GM19239 (cell line): ENCODE measurements at places on chromosomes 5 and 9.
A peak's percentile ranks its signal among the peaks of the same experiment; 100 is the strongest.

GRCh38 chr9:121596515-121596914, 54.9 kb upstream of the DAB2IP start:
- DNase-seq, result no peak

- peak; percentile 54 for DNase-seq
Observed at GRCh38 chr5:116576053-116576713, 1.6 kb upstream of the SEMA6A start.

- DNase-seq, result no peak
Observed at GRCh38 chr9:21153336-21154017, 11.8 kb upstream of the IFNW1 start.

GRCh38 chr9:127530206-127530941, 79.1 kb downstream of the LRSAM1 start:
- DNase-seq, result no peak

- DNase-seq, result no peak
Observed at GRCh38 chr5:171441246-171441791, 21.9 kb downstream of the FGF18 start.

DNA sequence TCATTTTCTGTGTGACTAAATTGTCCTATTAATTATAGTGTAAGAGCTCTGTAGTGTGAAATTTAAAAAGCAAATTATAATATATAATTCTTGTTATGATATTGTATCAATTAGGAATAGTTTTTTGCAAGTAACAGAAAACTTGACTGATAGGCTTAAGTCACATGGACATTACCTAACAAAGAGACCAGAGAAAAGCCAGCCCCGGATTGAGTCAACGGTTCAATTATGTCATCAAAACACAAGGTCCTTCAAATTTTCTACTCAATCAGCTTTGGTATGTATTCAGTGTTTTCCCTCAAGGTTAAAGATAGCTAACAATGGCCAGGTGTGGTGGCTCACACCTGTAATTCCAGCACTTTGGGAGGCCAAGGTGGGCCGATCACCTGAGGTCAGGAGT, 126.7 kb upstream of the PTGER4 start:
- DNase-seq, result no peak

DNA sequence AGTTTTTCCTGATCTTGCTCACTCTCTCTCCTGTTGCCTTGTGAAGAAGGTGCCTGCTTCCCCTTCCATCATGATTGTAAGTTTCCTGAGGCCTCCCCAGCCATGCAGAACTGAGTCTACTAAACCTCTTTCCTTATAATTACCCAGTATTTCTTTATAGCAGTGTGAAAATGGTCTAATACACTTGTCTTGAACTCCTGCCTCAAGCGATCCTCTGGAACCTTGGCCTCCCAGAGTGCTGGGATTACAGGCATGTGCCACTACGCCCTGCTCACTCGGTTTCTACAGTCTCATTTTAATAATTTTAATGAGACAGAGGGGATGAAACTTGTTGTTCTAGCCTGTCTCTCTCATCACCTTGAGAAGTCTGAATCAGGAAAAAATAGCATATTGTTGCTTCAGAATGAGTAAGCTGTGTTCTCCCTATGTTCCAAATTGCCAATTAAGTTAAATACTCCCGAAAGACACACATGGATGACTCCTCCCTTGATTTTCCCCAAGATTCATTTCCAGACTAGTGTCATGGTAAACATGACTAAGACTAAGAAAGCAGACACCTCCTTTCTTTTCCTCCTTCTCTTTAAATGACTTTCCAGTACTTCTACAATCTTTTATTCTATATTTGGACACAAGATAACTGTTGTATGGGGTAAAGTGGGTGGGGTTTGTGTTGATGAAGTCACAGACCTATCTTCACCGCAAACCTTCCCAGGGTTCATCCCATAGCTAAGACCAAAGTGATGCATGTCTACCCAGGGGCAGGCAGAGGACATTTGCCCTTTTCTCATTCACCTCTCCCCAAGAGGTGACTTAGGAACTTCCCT, 7.8 kb upstream of the DNAJC18 start:
- DNase-seq, result no peak

GRCh38 chr9:114998326-114998725, 67.9 kb upstream of the TNFSF8 start:
- DNase-seq, result no peak

- peak; percentile 23 for DNase-seq
Observed at GRCh38 chr5:17218353-17219005, 1.0 kb downstream of the BASP1 start.

GRCh38 chr5:96896806-96897205, 20.5 kb downstream of the ERAP2 start:
- no peak for DNase-seq

DNA sequence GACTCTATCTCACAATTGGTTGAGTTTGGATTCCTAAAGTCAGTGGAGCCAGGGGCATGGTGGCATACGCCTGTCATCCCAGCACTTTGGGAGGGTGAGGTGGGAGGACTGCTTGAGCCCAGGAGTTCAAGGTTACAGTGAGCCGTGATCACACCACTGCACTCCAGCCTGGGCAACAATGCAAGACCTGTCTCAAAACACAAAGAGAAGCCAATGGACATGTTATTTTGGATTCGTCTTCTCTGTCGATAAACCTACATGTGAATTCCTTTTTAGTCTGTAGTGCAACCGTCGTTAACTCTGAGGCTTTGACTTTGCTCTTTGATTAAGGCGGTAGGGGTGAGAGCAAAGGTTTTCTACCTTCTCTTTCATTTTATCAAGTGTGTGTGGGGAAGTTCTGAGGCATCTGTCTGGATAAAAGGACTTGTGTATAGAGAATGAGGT, 142.7 kb downstream of the KDM4C start:
- DNase-seq, result no peak

DNA sequence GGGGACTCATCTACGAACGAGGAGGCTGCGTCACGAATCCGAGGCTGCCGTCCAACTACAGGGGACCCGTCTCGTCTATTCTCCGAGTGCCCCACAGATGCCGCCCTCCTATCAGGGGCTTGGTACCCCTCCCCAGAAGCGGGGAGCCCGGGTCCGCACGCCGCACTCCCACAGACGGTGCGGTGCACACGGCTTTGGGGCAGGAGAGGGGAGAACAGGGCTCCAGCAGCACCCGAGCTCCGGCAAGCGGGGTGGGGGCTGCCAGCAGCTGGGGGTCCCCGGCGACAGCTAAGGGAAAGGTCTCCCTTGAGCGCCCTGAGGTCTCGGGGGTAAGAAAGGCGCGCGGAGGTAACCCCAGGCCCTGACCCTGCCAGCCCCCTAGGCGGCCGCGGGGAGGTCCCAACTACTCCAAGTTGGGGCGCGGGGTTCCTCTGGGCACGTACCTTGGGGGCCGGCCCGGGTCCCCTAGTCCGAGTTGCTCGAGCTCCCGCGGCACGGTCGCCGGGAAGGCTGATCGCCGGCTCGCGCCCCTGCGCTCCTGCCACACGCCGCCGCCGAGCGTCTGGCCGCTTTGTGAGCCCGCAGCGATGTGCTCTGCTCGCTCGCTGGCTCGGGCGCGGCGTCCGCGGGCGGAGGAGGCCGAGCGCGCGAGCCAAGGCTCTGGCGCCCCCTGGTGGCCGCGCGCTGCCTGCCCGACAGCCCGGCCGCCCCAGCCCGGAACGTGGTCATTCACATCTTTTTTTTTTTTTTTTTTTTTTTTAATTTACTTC, at the start of gene SPOCK1:
TSS of gene SPOCK1 (minus strand) at position 591 of the 770 bp plus-strand sequence.
- DNase-seq, result peak; percentile 95

GRCh38 chr9:10447036-10447435, 165.8 kb downstream of the PTPRD start:
- DNase-seq, result no peak

- no peak for DNase-seq
Observed at GRCh38 chr5:121315786-121316185, 535.9 kb upstream of the FTMT start.

- no peak for DNase-seq
Observed at GRCh38 chr5:151810449-151810848, 38.7 kb downstream of the G3BP1 start.

DNA sequence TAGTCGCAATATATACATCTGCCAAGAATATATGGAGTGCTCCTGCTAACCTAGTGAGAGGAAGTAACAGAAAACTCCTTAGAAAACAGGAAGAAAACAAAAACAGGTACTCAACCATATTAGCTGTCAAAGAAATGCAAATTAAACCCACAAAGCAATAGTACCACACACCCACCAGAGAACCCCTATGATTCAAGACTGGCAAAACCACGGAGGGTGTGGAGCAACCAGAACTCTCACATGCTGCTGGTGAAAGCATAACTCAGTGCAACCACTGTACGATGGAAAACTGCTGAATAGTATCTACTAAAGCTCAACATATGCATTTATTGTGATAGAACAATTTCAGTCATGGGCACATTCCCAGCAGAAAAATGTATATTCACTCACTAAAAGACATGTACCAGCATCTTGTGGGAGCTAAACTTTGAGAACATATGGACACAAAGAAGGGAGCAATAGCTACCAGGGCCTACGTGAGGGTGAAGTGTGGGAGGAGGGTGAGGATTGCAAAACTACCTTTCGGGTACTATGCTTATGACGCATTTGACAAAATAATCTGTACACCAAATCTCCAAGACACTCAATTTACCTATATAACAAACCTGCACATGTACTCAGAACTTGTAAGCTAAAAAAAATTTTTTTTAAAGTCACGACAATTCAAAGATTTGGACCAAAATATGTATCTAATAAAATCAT, 34.0 kb downstream of the PTPN3 start:
- DNase-seq, result no peak

- no peak for DNase-seq
Observed at GRCh38 chr9:93826209-93826608, 128.9 kb downstream of the BARX1 start.

DNA sequence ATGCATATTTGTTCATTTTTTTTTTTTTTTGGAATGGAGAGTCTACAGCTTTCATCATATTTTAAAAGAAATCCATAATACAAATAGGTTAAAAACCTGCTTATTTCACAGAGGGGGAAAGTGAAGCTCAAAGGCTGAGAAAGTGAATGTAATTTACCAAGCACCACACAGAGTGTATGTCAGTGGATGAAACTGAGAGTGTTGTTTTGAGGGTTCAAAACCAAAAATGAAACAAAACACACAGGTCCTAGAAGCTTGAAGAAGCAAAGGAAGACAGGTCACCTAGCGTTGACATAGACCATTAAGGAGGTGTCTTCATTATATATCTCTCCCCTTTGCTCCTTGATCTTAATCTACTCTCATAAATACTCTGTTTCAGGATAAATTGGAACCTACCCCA, 7.5 kb downstream of the NMUR2 start:
- DNase-seq, result no peak

DNA sequence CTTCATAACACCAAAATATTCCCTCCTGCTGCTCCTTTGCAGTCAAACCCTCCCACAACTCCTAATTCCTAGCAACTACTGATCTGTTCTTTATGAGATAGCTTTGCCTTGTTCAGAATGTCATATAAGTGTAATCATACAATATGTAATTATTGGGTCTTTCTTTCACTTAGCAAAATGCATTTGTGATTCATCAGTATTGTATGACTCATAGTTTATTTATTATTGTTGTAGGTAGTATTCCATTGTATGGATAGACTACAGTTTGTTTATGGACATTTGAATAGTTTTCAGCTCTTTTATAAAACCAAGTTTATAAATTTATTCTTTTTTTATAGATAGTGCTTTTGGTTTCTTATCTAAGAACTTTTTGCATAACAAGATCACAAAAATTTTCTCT, 468.2 kb upstream of the KIF2A start:
- no peak for DNase-seq

DNA sequence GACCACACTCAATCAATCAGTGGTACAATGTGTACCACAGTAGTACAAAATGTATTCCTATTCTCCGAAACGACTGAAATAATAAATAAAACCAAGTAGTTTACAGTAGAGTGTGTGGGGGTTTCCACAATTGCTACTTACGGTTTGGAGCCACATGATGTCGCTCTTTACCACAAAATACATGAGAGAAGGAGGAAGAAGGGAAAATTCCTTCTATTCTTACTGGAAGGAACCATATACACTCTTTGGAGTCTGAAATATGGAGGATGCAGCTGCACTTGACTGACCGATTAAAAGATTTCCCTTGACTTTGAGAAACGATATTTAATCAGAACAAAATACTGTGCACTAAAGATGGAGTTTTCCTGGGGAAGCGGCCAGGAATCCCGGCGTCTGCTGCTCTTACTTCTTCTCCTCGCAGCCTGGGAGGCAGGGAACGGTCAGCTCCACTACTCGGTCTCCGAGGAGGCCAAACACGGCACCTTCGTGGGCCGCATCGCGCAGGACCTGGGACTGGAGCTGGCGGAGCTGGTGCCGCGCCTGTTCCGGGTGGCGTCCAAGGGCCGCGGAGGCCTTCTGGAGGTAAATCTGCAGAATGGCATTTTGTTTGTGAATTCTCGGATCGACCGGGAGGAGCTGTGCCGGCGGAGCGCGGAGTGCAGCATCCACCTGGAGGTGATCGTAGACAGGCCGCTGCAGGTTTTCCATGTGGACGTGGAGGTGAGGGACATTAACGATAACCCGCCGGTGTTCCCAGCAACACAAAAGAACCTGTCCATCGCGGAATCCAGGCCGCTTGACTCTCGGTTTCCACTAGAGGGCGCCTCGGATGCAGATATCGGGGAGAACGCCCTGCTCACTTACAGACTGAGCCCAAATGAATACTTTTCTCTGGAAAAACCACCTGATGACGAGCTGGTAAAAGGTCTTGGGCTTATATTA, at the start of gene PCDHA4:
TSS of gene PCDHA4 (plus strand) at position 235 of the 942 bp plus-strand sequence.
- DNase-seq, result no peak

DNA sequence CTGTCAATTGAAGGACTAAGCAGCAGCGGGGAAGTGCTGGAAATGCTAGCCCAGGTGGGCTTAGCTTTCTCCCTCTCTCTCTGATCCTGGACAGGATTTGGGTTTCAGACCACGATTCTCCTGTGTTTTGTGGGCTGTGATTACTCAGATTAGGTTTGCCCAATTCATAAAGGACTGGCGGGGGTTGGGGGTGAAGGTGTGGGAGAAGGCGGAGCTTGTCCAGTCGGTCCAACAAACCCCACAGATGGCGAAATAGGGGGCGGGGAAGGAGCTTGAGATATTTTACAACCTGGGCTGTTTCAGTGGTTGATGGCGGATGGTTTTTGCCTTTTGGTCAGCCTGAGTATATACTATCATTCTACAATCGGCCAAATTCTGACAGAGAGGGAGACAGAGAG, 35.2 kb downstream of the PCDHAC2 start:
- DNase-seq, result no peak

- DNase-seq, result no peak
Observed at GRCh38 chr5:136420168-136420898, 55.0 kb upstream of the TRPC7 start.

DNA sequence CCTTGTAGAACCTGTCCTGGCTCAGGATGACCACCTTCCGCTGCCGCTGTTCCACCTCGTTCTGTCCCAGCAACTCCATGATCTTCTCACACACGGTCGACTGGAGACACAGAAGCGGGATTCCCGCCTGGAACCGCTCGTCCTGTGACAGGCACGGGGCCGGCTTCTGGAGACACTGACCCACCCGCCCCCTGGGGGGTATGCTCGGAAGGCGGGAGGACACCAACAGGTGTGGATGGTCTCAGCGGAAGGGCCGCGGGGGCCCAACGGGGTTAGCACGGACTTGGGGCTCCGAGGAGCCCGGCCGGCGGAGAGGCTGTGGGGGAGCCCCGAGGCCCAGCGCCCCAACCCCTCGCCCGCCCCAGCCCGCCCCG, 530 bp downstream of the UCK1 start:
- DNase-seq, result peak; percentile 63
